C1 segment of cervical spinal cord (tissue), 14 donors: ENCODE measurements at places on chromosomes 4 and X.
A peak's percentile ranks its signal among the peaks of the same experiment; 100 is the strongest.

- DNase-seq: no peak
These were observed 204.9 kb downstream of the MAD2L1 start for GRCh38 chr4:119861731-119862130.

- no peak for DNase-seq
These were observed 11.7 kb upstream of the NUDT9 start for GRCh38 chr4:87410679-87411078.

- no peak for DNase-seq
These were observed 984 bp upstream of the STATH start for GRCh38 chr4:69994782-69995181.

- DNase-seq: no peak
These were observed 75.5 kb downstream of the MOSPD2 start for GRCh38 chrX:14948691-14949090.

- DNase-seq: no peak
These were observed 62.0 kb upstream of the GPRIN3 start for GRCh38 chr4:89369581-89369980.

GRCh38 chr4:7539659-7540058 is 104.9 kb upstream of the PSAPL1 start:
- no peak for DNase-seq

- no peak for DNase-seq
These were observed 277.4 kb downstream of the SPRY1 start for GRCh38 chr4:123673971-123674370.

- no peak for DNase-seq
These were observed at the start of gene SHISA3 for GRCh38 chr4:42396752-42397634. Gene SHISA3 (plus strand): TSS chr4:42397488. CDS start chr4:42398057, 569 bp downstream.

DNA sequence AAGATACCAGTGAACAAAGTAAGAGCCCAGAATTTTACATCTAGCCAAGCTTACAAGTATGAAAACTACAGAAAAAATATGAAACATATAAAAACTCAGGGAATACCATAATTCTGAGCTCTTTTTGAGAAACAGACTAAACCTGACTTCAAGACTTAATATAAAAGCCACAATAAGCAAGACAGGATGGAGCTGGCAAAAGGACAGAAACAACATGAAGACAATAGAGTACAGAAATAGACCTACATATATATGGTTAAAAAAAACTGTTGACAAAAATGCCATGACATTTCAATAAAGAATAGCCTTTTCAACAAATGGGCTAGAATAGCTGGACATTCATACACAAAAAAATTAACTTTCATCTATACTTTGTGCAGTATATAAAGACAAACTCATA is 49.4 kb downstream of the UBA6 start:
- DNase-seq: no peak

DNA sequence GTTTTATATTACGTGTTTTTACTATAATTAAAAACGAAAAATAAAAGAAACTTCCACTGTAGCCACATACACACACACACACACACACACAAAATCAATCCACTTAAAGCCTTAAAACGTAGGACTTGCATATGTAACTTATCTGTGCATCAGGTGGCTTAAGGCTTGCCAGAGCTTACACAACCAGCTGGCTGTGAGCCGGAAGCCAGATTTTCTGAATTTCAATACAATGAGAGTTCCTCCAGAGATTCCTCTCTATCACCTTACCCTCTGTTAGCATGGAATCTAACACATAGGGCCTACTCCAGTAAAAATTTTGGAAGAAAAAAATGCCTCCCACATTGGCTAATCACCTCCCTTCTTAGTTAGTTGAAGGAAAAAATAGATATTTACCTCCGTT is 27.9 kb upstream of the SLITRK4 start:
- DNase-seq: no peak

DNA sequence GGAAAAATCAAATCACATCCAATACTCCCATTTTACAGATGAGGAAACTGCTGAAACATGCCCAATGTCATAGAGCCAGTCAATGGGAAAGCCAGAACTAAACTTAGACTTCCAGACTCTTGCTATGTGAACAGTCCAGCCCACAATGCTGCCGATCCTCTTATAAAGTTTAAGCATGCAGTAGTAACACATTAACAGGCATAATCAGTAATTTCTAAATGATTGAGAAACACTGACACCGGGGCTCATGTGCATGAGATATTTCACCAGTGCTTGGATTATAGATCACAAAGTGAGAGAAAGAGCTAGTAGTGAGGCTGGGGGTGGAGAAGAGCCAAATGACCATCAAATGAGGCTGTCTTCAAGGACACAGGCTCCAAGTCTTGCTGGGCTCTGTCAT is 2.5 kb downstream of the BDH2 start:
- DNase-seq: no peak

GRCh38 chr4:188008377-188008776 is 12.8 kb downstream of the ZFP42 start:
- no peak for DNase-seq

GRCh38 chrX:48892896-48893295 is 4.7 kb downstream of the TIMM17B start:
- no peak for DNase-seq

- no peak for DNase-seq
These were observed 202.0 kb downstream of the NR3C2 start for GRCh38 chr4:148240241-148240640.

DNA sequence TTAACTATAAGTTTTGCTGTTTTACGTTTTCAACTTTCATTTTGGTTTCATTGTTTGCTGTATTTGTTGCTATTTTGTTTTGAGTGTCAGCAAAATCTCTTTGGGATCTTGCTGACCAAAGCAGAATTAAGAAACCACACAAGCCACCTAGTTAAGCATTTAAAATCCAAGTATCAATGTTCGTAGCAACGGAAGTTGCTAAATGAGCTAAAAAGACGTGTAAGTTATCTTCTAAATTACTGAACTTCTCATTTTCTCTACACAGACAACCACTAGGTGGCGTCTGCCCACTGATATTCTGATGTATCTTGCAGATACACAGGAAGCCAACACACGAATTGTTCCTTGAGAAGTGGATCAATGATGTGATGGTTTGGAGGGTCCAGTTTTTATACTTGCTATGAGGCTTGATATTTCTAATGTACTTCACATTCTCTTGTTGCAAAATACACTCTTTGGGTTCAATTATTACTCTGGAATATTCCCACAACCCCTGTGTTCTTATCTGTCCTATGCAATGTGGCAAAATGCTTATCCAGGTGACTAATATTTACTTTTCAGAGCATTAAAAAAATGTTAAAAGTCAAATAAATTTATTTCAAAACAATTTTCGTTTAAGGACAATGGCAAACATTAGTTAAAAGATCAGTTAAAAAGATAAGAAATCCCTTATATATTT is 250.5 kb downstream of the TECRL start:
- peak; percentile 9 for DNase-seq

DNA sequence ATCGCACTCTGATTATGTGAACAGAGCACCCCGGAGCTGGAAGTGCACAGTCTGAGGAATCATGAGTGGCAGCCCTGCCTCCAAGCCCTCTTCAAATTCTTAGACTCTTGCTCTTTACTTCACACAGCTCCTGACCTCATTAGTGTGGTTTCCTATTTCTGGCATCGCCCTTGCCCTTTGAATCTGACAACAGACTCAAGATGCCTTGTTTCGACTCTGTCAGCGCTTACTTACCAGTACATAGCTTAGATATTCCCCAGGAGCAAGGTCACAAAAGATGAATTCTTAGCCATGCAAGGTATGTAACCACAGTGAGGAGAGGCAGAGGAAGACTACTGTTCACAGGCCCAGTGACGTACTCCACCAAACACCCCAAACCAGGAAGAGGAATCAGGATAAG is 167.2 kb downstream of the KDR start:
- no peak for DNase-seq

- DNase-seq: no peak
These were observed 16.0 kb downstream of the MCF2 start for GRCh38 chrX:139691843-139692505.

DNA sequence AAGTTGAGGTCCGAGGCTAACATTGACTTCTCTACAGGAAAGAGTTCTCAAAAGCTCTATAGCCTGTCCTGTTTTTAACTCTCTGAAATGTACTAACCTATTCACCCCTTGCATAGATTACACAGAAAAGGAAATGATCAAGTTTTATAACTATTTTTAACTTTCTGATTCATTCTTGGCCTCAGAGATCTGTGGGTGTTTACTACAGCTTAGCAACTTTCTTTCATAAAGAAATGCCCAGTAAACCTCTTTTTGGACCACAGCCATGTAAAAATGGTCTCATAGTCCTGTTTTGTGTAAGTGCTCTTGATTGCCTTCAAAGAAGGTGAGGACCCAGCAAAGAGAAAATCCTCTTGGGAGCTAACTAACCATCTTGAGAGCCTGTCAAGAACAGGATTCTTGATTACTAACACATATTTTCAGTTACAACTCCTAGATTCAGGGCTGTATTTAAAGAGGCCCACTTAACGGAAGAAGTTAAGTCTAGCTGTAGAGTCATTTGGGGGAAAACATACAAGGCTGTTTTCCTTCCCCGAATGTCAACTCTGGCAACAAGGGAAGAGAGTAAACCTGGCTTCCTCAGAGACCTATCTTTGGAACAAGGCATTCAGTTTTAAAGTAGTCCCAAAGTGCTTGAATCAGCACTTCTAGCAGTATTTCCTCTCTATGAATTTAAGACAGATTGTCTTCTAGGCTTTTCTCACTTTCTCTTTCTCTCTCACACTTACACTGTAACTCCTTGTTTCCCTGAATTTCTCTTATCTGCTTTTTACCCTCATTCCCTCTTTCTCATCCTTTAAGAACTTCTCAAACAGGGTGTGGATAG is 78.2 kb downstream of the IL21 start:
- DNase-seq: no peak

GRCh38 chr4:108483650-108484049 is 136.7 kb upstream of the RPL34 start:
- no peak for DNase-seq

- no peak for DNase-seq
These were observed 114.0 kb upstream of the ENPEP start for GRCh38 chr4:110361921-110362320.

DNA sequence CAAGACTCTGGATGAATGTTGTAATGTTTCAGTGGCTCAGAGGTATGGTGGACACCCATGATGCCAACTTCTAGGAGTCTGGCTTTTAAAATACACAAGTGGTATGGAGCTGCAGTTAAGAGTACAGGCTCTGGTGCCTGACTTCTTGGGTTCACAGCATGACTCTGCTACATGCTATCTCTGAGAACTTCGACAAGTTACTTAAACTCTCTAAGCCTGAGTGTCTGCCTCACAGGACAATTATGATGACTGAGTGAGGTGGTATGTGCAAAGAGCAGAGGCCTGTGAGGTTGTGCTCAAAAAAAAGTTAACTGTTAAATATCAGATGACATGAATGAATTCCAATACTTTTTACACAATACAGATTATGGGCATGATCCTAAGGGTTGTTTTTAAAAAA is 90.9 kb upstream of the SRD5A3 start:
- no peak for DNase-seq

DNA sequence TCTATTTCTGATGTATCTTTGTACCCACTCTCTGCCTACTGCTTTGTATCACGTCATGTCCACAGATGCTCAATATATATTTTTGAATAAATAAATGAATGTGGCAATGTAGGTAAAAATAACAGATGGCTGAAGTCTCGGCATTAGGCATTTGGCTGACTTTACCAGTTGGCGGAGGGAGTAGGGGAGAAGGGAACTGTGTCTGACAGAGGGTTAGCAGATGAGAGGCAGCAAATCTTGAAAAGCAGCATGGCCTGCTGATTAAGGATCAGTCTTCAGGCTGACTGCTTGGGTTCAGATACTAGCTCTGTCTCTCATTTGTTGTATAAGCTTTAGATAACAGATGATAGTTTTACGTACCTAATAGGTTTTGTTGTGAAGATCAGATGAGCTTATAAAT is 31.9 kb upstream of the RASGEF1B start:
- no peak for DNase-seq

DNA sequence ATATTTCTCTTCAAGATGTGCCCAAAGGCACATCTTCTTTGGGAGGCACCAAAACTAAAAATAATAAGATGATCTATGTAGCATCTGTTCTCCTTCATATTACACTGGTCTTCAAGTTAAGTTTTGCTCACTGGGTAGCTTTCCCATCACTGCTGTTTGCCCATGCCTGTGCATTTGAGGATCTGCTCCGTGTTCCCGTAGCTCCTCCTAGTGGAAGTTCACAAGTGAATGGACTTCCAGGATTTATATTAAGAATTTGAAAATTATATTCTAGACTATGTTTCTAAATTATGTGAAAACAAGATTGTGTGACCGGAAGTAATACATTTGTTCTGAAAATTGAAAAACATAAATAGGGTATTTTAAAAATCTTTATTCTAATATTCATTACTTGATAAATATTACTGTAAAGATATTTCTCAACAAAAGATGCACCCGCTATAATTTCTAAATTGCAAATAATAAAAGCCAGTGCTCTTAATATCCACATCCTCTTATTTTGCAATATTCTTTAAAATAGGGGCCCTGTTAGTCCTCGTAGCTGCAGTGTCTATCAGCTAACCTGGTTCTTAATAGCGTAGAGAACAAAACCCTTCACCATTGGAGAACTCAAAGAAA is 147.7 kb downstream of the RBM46 start:
- no peak for DNase-seq

GRCh38 chrX:12330841-12331240 is 192.6 kb downstream of the FRMPD4 start:
- DNase-seq: no peak

GRCh38 chr4:1152290-1152689 is 20.1 kb downstream of the SPON2 start:
- no peak for DNase-seq

GRCh38 chrX:115311601-115312001 is 22.1 kb downstream of the LUZP4 start:
- peak; percentile 21 for DNase-seq

- DNase-seq: no peak
These were observed 1509.4 kb downstream of the TECRL start for GRCh38 chr4:62899646-62900364.

DNA sequence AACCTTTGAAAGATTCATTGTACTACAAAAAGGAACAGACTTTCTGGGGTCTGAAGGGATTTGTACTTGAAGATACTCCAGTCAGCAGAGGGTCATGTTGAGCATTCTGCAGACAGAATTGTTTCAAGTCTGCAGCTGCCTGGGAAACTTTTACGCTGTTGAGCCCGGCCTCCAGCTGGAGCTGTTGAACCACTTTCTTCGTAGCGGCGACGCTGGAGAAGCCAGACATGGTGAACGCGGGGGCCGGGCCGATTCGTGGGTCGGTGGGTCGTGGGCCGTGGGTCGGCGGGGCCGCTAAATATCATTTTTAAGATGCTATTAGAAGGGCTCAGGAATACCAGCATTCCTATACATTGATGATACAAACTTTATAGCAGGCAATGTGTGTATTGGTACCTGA is 12.0 kb upstream of the RTL9 start:
- DNase-seq: no peak

- no peak for DNase-seq
These were observed 654.6 kb downstream of the IL1RAPL1 start for GRCh38 chrX:29241809-29242208.

GRCh38 chrX:42869011-42869410 is 91.0 kb upstream of the PPP1R2C start:
- DNase-seq: no peak

GRCh38 chr4:129261584-129261983 is 165.6 kb downstream of the C4orf33 start:
- DNase-seq: no peak

- no peak for DNase-seq
These were observed 37.6 kb downstream of the MAGED4B start for GRCh38 chrX:52031371-52031770.

- no peak for DNase-seq
These were observed 4.0 kb downstream of the BEND4 start for GRCh38 chr4:42148425-42148824.

- DNase-seq: peak; percentile 7
These were observed at the start of gene ZNF732 for GRCh38 chr4:304969-305680. Gene ZNF732 (minus strand): TSS chr4:305474. CDS start chr4:305310, 164 bp downstream.
